ENCODE measurements at places on chromosomes 16 and 17. TPM values are rescaled to one million over a fixed set of nuclear protein-coding genes. Genes with fewer than 3 reads are reported as not detected.
A peak's percentile ranks its signal among the peaks of the same experiment; 100 is the strongest.

DNA sequence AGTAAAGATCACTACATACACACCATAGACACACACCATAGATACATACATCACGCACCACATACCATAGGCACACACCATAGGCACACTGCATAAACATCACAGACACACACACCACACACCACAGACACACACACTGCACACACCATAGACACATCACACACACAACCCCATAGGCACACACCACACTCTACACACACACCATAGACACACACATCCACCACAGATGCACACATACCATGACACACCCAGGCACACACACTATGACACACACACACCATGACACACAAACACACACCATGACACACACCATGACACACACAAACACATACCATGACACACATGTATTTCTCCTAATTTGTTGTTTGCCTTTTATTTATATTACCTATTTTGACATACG, 14.1 kb downstream of the TBC1D16 start:
- H3K4me3 ChIP-seq = no peak overlapping the region
- DNase-seq = no peak
- H3K36me3 ChIP-seq = no peaks in the 10 kb centered on the region
- peaks cover 7% of the 10 kb centered on the region for H3K4me1 ChIP-seq
- H3K27me3 ChIP-seq = no peaks in the 10 kb centered on the region

- H3K27ac ChIP-seq = no peak overlapping the region
- H3K4me3 ChIP-seq = no peak overlapping the region
- no peaks in the 10 kb centered on the region for H3K27me3 ChIP-seq
- no peaks in the 10 kb centered on the region for H3K36me3 ChIP-seq
Observed at GRCh38 chr16:10988164-10988803, 43.9 kb downstream of the CLEC16A start.

DNA sequence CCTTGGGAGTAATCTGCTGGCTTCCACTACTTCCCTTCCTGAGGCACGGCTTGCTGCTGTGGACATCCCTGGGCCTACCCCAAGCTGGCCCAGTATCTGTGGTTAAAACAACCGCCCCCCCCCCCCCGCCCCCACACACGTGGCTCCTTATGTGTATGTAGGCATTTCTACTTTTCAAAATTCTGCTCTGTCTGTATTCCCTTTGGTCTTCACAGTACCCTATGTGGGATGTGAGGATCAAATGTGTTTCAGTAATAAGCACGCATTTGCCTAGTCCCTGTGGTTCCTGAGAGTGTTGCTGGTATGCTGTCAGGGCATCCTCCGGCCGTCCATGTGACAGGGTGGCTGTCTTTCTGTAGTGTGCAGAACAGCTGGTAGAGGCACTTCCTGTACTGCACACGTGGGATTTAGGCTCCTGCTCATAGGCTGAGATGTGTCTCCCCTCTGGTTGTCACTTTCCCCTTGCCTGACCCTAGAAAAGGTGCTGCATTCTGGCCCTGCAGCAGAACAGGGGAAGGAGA, 2.2 kb downstream of the NT5M start:
- H3K4me3 ChIP-seq = no peak overlapping the region
- DNase-seq = no peak
- H3K27ac ChIP-seq = no peak overlapping the region
- no peaks in the 10 kb centered on the region for H3K36me3 ChIP-seq

- H3K36me3 ChIP-seq = no peaks in the 10 kb centered on the region
- DNase-seq = no peak
- no peaks in the 10 kb centered on the region for H3K27me3 ChIP-seq
- no peaks in the 10 kb centered on the region for H3K4me1 ChIP-seq
- H3K4me3 ChIP-seq = no peak overlapping the region
- no peak overlapping the region for H3K27ac ChIP-seq
Observed at GRCh38 chr17:12813664-12814063, 24.4 kb downstream of the ARHGAP44 start.

DNA sequence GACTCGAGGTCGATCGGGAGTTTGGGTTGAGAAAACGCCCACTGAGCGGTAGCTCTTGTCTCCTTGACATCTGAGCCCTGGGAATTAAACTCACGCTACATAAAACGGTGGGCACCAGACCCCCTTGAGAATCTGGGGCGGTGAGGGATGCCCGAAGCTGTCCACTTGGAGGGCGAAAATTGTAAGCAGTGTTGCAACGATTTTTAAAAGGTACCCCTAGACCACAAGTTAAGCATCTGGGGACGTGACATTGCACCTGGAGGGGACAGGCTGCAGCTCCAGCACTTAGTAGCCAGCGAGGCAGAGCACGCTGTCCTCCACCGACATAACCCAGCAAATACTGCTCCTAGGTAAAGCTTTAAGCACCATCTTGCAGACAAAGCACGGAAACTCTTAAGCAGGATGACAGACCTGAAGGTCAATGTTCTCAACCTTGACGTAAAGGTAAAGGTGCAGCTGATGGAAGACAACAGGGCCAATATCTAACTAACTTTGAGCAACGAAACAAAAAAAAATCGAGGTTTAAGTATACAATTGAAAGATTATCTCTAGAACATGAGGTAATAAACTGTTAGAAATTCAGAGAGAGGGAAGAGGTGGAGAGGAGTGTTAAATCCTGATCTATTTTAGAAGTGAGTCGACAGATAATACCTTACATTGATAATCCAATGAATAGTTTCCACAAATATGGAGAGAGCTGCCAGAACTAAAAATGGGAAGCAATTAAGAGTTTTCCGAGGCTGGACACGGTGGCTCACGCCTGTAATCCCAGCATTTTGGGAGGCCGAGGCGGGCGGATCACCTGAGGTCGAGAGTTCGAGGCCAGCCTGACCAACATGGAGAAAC, 921 bp upstream of the CDR2 start:
- H3K27me3 ChIP-seq = no peaks in the 10 kb centered on the region
- H3K4me1 ChIP-seq = peaks cover 14% of the 10 kb centered on the region
- no peak for DNase-seq
- peak overlapping the region; percentile 84 for H3K27ac ChIP-seq

DNA sequence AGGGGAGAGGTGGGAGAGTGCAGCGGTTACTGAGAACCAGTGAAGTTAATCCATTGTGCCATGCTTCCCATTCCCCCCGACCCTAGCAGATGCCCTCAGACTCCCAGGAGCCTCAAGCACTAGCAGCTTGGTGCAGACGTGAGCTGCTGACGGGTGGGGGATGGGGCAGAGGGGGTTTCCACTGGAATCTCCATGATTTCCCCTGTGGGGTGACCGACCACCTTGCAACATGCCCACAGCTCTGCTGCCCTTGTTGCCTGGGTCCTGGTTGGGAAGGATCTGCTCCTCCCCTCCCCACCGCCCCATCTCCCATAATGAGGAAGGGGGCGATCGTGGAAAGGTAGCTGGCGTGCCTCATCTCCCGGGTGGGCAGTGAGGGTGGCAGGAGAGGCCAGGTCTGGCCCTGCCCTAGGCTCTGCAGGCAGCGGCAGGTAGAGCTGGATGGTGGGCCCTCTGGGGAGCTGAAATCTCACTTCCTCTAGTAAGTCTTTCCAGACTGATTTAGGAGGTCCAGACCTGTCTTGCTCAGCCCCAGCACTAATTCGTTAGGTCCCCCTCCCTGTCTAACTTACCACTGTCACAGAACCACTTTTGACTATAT, 9.6 kb downstream of the FLOT2 start:
- no peaks in the 10 kb centered on the region for H3K27me3 ChIP-seq
- no peak overlapping the region for H3K27ac ChIP-seq
- no peaks in the 10 kb centered on the region for H3K36me3 ChIP-seq
- H3K4me1 ChIP-seq = no peaks in the 10 kb centered on the region
- no peak overlapping the region for H3K4me3 ChIP-seq
- DNase-seq = no peak

Gene SERPINF2
- 18.4 TPM for total RNA-seq

Gene JMJD8
- 83.4 TPM for total RNA-seq
